ENCODE measurements at places on chromosomes 13 and 19.

GRCh38 chr13:45718992-45719391 is 16.9 kb downstream of the CBY2 start:
- DNase-seq = no peak

GRCh38 chr19:33496038-33496895 is 25.3 kb downstream of the PEPD start:
- no peak for DNase-seq

GRCh38 chr13:113202912-113203311 is 5.6 kb downstream of the PCID2 start:
- no peak for DNase-seq

GRCh38 chr13:32031815-32032370 is 319 bp downstream of the FRY start:
- DNase-seq = no peak

GRCh38 chr13:44397766-44398223 is 24.2 kb downstream of the SERP2 start:
- DNase-seq = no peak

GRCh38 chr13:40657951-40658350 is 8.5 kb downstream of the FOXO1 start:
- no peak for DNase-seq

DNA sequence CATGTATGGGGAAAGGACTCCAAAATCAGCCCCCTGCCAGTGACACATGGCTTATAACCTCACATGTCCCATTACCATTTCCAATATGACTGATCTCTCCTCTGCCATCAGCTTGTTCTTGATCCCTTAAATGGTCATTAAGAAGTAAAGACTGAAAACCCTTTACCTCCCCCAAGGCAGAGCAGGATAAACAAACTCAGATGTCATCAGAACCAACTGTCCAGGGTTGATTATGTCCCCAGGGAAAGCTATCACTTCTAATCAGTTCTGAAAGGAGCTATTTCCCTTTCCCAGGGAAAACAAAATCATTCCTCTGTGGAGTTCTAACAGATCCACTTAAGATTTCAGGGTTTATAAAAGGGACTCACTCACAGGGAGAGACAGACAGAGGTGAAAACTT is 350.9 kb downstream of the SUCLA2 start:
- DNase-seq = no peak
